NCI-H187 treated with DMSO at 0.1 percent for 48 hours (cell line): ENCODE measurements at places on chromosomes 3 and 15.

DNA sequence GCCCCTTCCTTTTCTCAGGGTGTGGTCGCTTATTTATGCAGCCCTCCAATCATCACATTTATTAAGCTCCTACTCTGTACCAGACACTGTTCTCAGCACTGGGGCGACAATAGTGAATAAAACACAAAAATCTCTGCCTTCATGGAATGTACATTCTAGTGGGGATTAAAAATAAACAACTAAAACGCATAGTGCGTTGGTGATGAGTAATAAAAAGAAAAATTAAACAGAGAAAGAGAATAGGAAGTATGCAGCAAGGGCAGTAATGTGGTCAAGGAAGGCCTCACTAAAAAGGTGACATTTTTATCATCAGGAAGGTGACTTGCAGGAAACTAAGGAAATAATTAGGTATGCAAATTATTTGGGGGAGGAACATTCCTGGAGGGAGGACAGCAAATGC, 5.1 kb downstream of the SLC51B start:
- DNase-seq = no peak

GRCh38 chr15:63041402-63041973, 1.1 kb upstream of the TPM1 start:
- no peak for DNase-seq

DNA sequence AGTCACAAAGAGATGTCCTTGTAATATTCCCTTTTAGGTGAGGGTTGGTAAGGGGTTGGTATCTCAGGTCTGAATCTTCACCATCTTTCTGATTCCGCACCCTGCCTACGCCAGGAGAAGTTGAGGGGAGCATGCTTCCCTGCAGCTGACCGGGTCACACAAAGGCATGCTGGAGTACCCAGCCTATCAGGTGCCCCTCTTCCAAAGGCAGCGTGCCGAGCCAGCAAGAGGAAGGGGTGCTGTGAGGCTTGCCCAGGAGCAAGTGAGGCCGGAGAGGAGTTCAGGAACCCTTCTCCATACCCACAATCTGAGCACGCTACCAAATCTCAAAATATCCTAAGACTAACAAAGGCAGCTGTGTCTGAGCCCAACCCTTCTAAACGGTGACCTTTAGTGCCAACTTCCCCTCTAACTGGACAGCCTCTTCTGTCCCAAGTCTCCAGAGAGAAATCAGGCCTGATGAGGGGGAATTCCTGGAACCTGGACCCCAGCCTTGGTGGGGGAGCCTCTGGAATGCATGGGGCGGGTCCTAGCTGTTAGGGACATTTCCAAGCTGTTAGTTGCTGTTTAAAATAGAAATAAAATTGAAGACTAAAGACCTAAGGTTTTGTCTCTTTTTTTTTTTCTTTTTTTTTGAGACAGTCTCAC, 19.8 kb downstream of the TYRO3 start:
- DNase-seq = no peak

DNA sequence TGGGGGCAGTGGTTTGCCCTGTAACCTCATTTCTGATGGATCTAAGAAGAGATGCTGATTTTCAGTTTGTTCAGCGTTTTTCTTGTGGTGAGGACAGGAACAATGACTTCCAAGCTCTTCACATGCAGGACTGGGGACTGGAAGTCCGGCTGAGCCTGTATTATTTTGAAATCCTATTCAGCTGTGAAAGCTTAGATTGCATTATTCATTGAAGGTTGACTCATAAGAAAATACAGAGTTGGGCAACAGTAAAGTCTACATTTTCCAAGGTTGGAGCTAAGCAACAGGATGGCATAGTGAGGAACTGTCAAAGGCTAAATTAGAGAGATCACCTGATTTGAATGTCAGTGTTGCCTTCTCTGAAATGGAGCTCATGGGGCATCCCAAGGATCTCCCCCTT, 230.9 kb upstream of the FEZF2 start:
- DNase-seq = no peak

DNA sequence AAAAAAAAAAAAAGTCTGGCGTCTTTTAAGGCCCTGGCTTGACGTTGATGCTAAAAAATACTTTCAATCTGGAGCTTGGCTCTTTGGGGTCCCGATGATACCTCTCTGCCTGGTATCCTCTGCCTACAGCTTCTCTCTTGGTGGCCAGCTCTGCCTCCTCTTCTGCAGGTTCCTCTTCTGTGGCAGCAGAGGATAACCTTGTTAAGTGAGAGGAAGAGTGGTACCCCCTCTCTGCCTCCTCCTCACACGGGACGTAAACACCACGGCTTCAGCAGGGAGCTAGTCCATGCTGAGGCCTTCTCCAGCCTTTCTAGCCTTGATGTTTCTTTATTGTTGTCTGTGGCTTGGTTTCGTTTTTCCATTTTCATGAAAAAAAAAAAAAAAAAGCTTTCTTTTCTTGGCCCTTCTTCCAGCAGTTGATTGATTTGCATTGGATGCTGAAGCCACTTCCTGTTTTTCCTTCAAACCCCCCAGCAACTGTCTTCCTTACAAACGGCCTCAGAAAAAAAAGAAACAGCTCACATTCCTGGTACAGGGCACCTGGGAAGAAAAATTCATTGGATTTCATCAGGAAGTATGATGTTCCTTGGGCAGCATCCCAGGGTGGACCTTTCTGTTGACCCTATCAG, 59.7 kb downstream of the RORA start:
- no peak for DNase-seq

GRCh38 chr15:63672369-63672768, 75.2 kb downstream of the FBXL22 start:
- no peak for DNase-seq

DNA sequence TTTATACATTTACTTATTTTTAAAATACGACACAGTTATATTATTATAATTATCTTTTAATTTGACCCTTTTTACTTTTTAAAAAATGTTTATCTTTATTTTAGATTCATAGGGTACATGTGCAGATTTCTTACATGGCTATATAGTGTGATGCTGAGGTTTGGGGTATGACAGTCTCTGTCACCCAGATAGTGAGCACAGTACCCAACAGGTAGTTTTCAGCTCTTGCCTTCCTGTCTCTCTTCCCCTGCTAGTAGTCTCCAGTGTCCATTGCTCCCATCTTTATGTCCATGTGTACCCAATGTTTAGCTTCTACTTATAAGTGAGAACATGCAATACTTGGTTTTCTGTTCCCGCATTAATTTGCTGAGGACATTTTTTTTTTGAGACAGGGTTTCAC, 21.8 kb upstream of the KCNMB2 start:
- no peak for DNase-seq

DNA sequence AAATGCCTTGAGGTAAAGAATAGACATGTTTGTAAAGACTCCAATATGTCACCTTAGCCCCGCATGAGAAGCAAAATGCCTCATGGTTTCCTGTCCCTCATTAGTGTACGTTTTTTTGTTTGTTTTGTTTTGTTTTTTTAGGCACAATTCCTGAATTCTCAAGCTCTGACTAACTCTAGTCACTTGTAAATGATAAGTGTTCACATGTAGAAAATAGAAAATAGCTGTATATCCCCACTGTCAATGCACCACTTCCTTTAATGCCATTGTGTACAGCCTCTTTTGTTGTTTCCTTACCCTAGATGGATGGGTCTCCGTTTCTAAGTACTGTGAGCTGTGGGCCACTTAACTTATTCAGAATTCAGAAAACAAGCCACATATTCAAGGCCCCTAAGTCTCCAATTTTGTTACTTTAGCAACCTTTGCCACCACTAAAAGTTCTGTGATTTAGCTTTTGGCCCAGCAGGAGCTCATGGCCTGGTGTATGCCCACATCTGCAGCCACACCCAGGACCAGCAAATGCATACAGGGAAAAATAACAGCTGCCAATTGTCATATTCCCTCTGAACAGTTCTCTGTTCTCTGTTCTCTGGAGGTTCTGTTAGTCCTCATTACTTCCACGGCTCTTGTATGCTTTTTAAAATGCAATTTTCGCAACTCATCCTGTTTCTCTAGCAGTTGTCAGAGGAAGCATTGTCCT, 655.5 kb downstream of the GBE1 start:
- DNase-seq = no peak

DNA sequence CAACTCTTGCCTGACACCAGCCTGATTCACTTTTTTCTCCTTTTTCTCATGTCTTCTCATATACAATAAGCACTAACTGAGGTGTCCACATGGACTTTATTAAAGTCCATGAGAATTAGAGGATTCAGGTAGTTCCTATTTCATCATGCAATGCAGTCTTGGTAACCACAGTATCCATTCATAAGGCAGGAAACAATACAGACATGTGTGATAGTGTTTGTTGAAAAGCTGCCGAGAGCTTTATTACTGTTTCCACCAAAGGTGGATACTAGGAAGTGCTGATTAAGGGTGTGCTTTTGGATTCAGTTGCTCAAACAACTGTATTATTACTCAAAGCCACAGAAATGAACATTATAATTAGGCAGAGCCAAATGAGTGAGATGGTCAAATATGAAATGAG, 5.3 kb downstream of the CASR start:
- no peak for DNase-seq
